ENCODE measurements at places on chromosomes 1 and 21.

DNA sequence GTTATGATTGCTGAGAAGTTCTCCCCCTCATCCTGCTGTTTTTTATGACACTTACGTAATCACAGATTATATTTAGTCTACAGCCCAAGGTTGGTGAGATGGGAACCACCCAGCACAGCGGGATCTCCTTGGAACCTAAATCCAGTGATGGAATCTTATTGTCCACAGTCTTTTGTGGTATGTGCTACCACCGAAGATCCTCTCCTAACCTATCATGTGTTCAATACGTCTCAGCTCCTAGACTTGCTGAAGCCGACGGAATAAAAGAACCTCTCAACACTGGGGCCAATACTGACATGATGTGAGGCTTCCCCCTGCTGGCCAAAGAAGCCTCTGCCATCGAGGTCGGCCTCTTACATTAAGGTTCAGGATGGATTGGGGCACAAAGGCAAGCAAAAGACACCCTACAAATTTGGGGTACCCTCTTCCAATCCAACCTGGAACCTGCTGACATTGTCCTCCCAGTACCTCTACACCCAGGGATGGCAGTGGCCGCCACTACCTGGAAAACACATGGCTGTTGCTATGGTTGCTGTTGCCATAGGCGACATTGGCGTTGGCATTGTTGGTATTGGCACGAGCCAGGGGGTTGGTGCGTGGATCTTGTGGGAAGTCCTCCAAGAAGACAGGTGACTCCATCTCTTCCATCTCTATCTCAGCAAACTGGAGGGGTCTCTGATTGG is 19.4 kb upstream of the KIF21B start:
- DNase-seq = peak; percentile 53

DNA sequence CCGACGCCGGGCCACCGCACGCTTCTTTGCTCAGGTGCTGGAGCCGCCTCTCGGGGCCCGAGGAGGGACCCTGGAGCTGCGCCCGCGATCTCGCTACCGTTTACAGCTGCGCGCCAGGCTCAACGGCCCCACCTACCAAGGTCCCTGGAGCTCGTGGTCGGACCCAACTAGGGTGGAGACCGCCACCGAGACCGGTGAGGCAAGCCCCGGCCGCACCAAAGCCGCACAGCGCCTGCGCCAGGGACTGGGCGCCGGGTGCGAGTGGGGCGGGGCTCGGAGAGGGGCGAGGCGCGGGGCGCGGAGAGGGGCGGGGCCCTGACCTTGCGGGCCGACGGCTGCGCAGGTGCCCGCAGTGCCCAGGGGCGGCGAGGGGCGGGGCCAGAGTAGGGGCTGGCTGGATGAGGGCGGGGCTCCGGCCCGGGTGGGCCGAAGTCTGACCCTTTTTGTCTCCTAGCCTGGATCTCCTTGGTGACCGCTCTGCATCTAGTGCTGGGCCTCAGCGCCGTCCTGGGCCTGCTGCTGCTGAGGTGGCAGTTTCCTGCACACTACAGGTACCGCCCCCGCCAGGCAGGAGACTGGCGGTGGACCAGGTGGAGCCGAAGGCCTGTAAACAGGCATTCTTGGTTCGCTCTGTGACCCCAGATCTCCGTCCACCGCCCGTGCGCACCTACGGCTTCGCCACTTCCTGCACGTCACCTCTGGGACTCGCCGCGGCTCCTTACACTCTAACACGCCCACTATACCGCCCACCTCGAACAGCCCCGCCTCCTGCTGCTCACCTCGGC is 9.8 kb upstream of the CDC20 start:
- peak; percentile 88 for DNase-seq

GRCh38 chr1:60283690-60284089 is 210.1 kb upstream of the C1orf87 start:
- no peak for DNase-seq

DNA sequence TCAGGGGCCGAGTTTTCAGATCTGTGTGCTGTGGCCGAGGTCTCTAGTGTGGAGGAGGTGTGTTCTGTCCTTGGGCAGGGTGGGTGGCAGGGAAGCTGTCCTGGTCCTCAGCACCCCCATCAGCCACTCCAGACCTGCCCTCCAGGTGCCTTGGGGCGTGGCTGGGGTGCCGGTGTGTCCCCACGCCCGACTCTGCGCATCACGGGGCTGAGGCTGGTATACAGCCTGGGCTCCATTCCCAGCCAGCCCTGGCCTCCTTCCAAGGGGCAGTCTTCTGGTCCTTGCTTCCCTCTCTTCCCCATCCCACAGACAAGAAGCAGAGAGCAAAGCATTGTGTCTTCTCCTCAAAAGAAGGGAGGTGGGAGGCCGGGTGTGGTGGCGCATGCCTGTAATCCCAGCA is 4.0 kb downstream of the SAMD11 start:
- DNase-seq = no peak

GRCh38 chr1:184053881-184054280 is 2.4 kb downstream of the TSEN15 start:
- no peak for DNase-seq

DNA sequence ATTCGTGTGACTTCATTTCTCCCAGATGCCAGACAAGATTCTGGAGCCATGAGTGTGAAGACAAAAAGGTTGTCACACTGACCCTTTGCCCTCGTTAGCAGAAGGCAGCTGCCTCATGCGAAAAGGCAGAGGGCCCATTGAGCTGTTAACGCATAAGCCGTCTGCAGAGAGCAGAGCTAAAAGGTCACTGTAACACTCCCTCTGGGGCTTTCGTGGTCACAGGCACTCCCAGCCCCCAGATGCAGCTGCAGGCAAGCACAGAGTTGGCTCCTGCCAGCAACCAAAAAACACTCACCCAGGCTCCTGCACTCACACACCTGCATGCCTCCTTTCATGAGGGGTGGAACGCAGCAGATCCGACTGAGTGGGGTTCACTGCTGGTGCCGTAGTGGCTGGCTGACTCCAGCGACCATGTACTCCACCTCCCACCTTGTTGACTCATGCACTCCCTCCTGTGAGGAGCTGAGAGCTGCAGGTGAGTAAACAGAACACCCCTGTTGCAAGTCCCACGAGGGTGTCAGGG is 287.5 kb downstream of the SMYD3 start:
- peak; percentile 17 for DNase-seq

DNA sequence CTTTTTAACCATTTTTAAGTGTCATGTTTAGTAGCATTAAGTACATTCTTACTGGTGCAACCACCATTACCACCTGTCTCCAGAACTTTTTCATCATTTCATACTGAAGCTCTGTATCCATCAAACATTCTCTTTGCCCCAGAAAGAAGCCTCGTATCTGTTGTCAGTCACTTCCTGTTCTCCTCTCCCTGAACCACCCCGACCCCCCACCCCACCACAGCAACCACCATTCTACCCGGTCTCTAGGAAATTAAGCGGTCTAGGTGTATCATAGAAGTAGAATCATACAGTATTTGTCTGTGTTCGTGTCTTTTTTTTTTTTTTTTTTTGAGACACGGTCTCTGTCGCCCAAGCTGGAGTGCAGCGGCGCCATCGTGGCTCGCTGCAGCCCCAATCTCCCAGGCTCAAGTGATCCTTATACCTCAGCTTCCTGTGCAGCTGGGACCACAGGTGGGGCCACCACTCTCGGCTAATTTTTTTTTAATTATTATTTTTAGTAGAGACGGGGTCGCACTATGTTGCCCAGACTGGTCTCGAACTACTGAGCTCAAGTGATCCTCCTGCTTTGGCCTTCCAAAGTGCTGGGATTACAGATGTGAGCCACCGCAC is 23.7 kb upstream of the EPHA8 start:
- DNase-seq = no peak

- DNase-seq = no peak
Observed at GRCh38 chr21:33666153-33666552, 23.9 kb downstream of the ITSN1 start.

- DNase-seq = no peak
Observed at GRCh38 chr1:38563942-38564735, 295.4 kb downstream of the RRAGC start.
